ENCODE measurements at places on chromosomes 11 and 22.

DNA sequence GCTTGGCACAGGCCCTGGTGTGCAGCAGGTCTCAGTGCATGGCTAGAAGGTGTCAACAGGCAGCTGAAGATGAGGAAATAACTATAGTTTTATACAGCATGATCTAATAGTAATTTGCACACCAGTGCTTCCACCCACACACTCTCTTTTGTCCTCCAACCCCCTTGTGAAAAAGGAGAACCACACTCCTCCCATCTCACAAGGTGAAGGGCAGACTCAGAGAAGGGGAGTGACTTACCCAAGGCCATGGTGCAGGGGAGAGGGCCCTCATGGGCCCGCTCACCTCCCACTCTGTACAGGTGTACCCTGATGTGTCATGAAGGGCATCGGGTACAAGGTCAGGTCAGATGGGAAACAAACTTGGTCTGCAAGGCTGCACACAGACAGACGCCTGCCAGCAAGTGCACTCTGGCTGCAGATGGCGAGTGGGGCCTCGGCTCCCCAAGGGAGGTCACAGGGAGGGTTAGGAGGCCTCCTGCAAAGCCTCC, 53.4 kb downstream of the DGCR2 start:
- no peak for DNase-seq

GRCh38 chr11:95508219-95508890, 277.4 kb upstream of the SESN3 start:
- no peak for DNase-seq

- no peak for DNase-seq
Measured at GRCh38 chr11:33151399-33151798, 9.9 kb downstream of the CSTF3 start.

GRCh38 chr11:116172851-116173250, 599.9 kb downstream of the BUD13 start:
- no peak for DNase-seq

DNA sequence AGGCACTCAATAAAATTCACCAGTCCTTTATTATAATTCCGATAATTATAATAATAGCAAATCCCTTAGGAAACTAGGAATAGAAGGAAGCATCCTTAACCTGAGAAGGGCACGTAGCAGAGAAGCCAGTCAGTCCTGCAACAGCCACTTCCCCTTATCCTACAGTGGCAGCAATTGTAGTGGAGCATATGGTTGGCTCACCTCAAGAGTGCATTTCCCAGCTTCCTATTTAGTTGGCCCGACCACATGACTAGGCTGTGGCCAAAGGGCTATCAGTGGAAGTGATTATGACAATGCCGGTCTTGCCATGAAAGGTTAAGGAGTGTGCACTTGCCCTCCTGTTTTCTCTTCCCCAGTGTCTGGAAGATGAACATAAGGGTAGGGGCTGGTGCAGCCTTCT, 27.0 kb downstream of the TESMIN start:
- DNase-seq: no peak

- no peak for DNase-seq
Measured at GRCh38 chr11:34916843-34917770, 689 bp downstream of the PDHX start.

DNA sequence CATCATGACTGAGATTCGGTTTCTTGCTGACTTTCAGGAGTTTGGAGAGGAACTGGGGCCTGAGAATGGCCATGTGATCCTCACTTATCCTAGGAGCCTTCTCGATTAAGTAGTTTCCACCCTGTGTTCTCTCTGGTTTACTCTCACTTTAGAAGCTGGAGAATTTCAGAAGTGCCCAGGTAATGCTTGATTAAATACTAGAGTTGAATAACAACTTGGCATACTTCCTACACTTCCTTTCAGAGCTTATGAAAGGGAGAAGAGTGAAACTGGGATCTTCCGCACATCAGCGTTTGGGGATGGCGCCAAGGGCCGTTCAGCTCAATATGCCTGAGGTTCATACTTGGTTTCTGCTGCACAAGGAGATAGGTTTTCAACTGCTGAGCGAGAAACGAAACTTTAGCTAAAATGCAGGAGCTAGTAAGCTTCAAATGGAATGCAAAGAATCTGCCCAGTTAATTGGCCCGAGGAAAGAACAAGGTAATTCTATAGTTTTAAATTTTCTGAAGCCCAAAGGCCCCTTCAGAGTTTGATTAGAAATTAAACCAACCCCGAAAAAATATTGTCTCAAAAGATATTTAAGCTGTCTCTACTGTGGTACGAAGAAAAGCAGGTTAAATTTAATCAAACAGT, 823 bp upstream of the MUC15 start:
- DNase-seq: no peak

- no peak for DNase-seq
Measured at GRCh38 chr22:46909237-46910030, 147.0 kb downstream of the TBC1D22A start.

DNA sequence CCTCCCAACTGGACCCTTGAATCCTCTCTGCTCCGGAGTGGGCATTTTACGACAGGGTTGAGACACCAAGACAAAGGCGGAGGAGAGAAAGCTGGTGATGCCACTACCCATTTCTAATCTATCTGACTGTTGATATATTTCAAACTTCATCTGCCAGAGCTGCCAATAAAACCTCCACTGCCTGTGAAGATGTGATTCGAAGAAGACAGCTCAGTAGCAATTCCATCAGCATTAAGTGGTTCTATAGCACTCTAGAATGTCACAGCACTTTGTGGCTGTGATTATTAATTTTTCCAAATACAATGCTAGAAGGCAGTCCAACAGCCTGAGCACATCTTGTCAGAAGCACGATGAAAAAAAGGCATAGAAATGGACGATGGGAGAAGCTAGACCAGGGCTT, 282.8 kb downstream of the OPCML start:
- no peak for DNase-seq

DNA sequence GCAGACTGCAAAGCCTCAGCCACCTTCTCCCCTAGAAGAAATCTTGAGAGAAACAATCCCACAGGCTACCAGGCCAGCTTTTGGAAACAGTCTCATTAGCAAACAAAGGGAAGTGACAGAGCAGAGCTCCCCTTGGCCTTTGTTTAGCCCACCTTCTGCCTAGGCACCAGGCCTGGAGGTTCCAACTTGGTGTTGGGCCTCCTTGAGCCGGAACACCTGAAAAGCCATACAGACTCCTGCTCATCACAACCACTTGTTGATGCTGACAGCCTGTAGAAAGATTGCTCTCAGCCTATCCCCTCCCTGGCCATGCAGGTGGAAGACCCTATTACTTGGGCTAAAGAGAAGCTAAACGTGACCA, 26.6 kb downstream of the KCNQ1OT1 start:
- no peak for DNase-seq

DNA sequence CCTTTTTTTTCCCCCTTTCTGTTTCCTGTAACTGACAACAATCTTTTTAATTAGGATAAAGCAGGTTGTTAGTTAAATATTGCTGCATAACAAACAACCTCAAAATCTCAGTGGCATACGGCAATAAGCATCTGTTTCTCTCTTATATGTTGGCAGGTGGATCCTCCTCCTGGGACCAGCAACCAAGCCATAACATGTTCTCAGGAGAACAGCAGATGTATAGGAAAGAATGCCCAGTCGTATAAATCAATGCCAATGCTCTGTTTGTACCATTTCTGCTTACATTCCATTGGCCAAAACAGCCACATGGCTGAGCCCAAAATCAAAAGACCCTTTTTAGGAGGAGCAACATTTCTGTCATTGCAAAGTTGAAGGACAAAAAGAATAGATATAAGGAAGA, 445.7 kb downstream of the AASDHPPT start:
- no peak for DNase-seq

GRCh38 chr11:12508151-12508751, 130.9 kb downstream of the PARVA start:
- DNase-seq: no peak

DNA sequence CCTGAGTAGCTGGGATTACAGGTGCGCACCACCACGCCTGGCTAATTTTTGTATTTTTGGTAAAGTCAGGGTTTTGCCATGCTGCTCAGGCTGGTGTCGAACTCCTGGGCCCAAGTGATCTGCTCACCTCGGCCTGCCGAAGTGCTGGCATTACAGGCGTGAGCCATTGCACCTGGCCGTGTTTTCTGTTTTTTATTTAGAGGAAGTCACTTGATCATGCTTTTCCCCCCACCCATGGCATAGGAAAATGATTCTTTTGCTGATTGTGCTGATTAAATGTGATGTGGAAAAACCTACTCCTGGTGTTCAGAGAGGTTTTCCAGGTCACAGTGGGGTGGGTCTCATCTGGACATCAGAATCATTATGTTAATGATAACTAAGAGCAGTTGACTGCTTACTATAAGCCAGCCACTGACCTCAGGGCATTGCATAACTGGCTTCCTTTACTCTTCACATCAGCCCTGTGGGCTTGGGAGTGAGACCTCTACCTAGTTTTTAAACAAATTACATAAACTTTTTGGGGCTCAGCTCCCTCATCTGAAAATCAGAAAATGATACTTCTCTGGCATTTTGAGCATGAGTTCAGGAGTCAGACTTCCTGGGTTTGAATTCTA, 71.0 kb downstream of the PTPRJ start:
- DNase-seq: no peak

DNA sequence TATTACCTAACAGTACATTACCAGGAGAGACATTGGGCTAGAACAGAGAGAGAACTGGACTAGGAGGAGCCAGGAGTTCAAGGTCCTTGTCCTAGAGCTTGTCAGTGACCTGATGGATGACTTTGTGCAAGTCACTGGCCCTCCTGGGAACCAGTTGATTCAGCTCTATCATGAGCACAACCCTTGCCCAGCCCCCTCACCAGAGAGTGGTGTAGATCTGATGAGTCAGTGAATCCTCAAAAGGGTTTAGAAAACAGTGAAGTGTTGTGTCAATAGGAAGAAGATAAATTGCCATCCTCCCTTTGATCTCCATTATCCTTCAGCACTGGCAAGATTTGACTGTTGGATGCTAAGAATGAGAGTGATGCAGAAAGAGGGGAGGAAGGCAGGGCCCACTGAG, 24.3 kb downstream of the NEU3 start:
- no peak for DNase-seq

- DNase-seq: no peak
Measured at GRCh38 chr11:69832561-69833413, 13.6 kb upstream of the FGF3 start.

GRCh38 chr22:31952472-31952871, 8.1 kb downstream of the YWHAH start:
- no peak for DNase-seq

GRCh38 chr11:85627332-85627997, at the start of gene DLG2:
Gene DLG2 (minus strand): TSS chr11:85627344.
- no peak for DNase-seq

DNA sequence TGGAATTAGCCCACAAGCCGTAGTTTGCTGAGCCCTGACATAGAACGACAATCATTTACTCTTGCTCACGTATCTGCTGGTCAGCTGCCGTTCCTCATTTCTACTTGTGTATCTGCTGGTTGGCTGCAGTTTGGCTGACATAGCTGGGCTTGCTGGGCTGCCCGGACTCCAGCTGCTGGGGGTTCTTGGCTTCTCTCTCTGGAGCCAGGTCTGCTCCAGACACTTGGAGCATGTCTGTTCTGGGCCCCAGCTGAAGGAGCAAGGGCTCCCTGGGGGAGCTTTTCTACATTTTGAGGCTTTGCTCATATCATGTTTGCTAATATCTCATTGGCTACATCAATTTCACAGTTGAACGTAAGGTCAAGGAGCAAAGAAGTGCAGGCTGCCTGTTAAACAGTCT, 47.3 kb downstream of the PRDM11 start:
- no peak for DNase-seq

DNA sequence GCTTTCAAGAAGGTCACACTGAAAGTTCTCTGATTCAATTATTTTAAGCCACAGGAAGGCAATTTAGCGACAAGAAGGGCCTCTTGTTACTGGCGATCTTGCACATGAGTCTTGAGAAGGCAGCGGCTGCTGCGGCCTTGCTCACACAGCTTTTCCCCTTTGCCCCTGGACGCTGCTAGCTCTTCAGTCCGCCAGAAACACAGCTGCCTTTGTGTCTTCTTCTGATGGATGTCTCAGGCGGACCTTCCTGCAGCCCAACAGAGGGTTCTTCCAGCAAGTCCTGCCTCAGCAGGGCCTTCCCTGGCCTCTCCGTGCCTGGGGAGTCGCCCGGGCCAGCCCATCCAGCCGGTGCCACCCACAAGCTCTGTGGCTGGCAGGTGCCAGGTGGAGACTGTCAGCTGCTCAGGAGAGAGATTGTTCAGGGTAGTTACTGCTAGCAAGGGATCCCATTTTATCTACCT, 59.4 kb downstream of the PKNOX2 start:
- DNase-seq: no peak

- no peak for DNase-seq
Measured at GRCh38 chr11:269146-269890, 8.9 kb upstream of the NLRP6 start.

DNA sequence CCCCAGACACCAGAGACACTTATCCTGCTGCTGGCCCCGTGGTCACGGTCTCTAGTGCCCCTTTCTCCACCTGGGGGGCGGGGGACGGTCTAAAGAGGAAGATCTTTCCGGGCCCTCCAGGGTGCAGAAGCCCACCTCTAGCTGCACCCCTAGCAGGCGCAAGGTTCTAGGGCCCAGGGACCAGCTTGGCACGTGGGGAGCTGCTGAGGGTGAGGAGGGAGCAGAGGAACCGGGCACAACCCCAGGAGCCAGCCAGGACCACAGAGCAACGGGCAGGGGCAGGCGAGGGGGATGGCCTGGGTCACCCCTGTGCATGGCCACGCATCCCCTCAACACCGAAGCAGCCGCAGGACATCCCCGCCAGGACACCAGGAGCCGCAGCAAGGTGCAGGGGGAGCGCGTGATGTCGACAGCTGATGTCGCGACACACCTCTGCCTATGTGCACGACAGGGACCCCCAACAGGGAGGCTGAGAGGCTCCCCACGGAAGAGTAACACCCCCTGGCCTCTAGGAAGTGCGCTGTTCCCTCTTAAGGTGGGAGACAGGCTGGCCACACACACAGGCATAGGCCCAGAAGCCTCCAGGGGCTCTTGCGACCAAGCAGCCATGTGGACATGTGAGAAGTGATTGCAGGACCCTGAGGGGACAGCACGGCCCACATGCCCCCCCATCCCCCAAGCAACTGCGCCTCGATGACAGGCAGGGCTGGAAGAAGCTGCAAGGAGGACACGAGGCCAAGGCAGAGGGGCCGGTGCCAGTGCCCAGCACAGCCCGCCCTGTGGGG, 5.1 kb downstream of the LRFN4 start:
- DNase-seq: no peak

DNA sequence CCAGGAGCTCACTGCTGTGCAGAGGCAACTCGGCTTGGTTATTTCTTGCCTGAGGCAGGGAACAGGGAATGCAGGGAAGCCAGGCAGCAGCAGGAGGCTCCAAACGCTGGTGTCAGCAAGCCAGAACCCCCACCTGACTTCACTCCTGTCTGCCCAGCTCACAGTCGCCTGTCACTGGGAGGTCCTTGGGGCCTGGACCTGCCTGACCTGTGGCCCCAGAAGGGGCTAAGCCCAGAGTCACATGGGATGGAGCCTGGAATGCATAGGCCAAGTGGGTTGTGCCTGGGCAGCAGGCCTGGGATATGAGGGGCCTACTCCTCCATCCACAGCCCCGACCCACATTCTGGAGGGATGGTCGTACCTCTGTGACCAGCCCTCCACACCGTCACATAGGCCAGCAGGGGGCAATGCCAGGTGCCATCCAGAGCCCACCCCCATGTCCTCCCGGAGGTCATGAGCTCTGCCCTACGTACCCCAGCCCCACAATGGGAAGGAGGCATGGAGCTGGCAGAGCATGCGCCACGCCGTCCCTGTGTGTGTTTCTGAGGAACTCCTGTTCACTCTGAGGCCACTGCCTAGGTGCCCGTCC, 5.2 kb downstream of the RASSF7 start:
- DNase-seq: no peak

- no peak for DNase-seq
Measured at GRCh38 chr11:95255251-95256145, 24.5 kb upstream of the SESN3 start.

All from cortex of kidney (tissue), 1 donor.